Heart left ventricle (tissue), 16 donors: ENCODE measurements at places on chromosomes 5 and 9.
A peak's percentile ranks its signal among the peaks of the same experiment; 100 is the strongest.

GRCh38 chr9:76516350-76516749 lies 57.4 kb downstream of the GCNT1 start:
- DNase-seq, result no peak

DNA sequence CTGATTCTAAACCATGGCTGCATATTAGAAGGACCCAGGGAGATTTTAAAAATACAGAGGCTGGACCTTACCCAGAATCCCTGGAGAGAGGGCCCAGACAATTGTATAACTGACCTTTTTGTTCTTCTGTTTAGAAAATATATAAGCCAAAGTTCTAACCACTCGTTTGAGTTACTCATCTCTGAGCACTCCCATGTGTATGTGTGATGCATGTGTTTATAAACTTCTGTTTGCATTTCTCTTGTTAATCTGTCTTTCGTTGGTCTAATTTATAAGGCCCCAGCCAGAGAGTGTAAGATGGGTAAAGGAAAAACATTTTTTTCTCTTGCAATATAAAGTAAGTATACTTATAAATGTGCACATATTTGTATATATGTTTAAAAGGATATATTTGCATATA lies 443.9 kb downstream of the ZNF608 start:
- DNase-seq, result no peak

DNA sequence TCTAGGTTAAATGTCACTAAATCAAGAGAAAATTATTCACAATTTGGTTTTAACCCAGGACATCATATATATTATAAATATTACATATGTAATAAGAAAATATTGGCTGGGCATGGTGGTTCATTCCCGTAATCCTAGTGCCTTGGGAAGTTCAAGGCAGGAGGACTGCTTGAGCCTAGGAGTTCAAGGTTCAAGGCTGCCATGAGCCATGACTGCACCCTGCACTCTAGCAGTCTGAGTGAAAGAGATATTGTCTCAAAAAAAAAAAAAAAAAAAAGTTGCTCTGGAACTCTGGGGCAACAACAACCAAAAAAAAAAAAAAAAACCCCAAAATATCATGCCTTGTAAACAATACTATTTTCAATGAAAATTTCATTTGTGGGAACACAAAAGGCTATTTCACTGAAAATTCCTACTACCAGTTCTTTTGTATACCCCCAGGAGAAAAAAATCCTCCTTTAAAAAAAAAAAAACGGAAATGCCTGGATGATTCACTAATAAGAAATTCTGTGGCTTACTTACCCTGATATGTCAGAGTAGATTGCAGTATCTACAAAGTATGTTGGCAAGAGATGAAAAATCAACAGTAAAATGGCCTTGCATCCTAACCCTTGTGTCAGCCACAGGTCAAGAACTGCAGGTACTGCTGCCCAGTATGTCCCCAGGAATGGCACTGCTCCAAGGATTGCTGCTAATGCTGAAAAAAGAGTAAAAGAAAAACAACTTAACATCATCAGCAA lies 22.6 kb upstream of the CTNNAL1 start:
- DNase-seq, result no peak

GRCh38 chr5:143206196-143207053 lies 197.1 kb downstream of the NR3C1 start:
- no peak for DNase-seq

DNA sequence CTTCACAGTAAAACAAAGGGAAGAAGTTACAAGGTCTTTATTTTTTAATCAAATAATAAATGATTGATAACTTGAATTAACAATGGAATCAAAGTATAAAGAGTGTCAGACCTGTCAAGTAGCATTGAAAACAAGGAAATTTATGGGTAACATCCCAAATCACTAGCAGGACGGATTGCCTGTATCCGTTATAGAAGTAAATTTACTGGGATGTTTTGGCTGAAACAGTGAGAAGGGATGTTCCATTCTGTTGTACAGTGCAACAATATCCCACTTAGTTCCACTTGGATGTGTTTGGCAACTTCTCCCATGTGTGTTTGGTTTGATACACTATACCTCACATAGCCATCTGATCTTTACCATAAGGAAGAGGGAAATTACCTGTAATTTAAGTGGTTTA lies 421.0 kb upstream of the CHD1 start:
- DNase-seq, result no peak

DNA sequence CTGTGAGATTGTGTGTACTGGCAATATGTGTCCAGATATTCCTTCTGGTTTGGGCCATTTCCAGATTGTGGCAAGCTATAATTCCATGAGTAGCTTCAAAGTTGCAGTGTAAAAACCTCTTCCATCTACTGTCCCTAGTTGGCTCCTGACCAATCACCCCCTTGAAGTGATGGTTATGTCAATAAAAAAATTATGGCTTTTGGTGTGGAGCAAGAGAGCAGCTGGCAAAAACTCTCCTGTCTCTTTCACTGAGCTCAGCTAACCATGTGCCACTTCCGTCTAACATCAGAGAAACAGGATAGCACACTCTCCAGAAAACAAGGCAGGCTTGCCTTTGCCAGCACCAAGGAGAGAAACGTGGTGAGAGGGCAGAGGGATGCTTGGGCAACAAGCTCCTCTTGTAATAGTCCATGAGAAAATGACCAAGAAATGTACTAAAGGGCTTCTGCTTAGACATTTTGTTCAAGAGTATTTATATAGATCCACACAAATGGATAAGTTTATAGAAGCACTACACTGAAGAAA lies 914.4 kb upstream of the SEMA6A start:
- no peak for DNase-seq

DNA sequence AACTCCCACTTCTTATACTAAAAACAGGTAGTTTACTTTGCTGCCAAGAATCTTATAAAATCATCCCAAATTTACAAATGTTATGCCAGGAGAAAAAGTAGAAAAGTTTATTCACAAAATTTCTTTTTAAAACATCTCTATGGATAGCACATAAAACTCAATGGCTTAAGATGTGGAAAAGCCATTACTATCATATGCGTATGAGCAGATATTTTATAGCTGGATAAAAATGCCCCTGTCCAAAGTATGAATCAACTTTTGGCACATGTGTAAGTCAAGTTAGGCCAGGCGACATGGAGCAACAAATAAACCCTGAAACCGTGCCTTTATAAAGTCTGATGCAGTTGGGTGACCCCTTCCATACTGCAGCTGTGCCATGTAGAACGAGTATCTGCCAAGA lies 38.6 kb upstream of the FBP1 start:
- DNase-seq, result no peak

DNA sequence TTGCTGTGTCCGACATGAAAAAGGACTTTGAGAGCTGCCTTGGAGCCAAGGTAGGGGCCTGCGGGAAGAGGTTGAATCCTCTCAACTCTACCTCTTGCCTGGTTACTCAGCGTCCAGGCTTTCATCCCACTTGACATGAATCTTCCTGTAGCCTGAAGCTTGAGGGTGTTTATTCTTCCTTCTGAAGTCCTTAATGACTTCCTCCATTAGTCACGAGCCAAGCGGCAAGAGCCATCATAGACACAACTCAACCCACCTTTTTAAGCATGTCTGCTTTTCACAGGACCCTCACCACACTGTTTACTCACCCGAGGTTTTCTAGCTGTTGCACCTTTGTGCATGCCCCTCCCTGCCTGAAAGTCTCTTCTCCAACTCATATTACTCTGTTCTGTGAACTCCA lies 40.2 kb downstream of the ACO1 start:
- no peak for DNase-seq

- no peak for DNase-seq
These were observed 21.1 kb upstream of the TLR4 start for GRCh38 chr9:117682955-117683710.

- DNase-seq, result no peak
These were observed 1.3 kb downstream of the BRD3OS start for GRCh38 chr9:134026581-134026980.

DNA sequence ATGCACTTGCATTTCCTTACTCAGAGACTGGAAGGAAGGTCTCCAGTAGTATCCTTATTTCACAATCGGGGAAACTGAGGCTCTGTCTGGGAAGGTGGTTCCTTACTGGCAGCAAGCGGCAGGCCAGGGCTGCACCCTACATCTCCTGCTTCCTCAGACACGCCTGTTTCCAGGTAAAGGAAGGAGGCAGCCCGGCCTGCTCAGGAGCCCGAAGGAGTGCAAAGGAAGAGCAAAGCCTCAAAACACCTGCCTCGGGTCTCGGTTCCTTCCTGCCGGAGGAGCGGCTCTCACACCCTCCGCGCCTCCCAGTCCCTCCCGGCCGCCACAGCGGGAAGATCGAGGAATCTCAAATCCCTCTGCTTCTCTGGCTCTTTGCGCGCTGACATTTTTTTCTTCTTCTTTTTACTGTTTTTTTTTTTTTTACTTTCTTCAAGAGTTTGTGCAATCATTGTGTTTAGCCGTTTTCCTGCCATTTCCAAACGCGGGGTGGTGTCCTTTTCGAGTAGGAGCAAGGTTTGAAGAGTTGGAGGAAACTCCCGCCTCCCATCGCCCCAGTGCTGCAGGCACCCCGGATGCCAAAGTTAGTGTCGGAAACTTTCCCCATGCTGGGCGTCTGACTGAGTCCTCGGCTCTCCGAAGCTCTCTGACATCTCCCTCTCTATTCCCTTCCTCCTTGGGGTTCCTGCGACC lies 1.0 kb downstream of the GGTA1 start:
- DNase-seq, result peak; percentile 41

GRCh38 chr5:170522211-170523141 lies 18.7 kb downstream of the KCNIP1 start:
- no peak for DNase-seq
